ENCODE measurements at places on chromosomes 2 and 18.

GRCh38 chr18:50757358-50757757, 62.5 kb downstream of the MRO start:
- no peak for DNase-seq

DNA sequence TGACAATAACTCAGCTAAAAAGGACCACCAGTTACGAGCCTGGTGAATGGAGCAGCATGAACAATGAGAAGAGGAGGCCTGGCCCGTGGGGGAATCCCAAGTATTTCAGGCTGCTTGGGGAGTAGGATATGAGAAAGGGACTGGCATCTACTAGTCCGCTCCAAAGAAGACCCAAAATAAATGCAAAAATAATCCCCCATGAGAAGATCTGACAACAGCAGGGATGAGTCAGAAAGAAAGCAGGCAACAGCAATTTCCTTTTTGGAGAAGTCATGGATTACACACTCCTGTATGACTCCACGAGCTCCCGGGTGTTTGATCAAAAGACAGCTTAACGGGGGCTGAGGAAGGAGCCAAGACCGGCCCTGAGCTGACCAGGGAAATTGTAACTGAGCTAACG, 111.4 kb downstream of the SOX11 start:
- no peak for DNase-seq

- DNase-seq: no peak
Measured at GRCh38 chr2:118131771-118132170, 43.5 kb downstream of the INSIG2 start.

DNA sequence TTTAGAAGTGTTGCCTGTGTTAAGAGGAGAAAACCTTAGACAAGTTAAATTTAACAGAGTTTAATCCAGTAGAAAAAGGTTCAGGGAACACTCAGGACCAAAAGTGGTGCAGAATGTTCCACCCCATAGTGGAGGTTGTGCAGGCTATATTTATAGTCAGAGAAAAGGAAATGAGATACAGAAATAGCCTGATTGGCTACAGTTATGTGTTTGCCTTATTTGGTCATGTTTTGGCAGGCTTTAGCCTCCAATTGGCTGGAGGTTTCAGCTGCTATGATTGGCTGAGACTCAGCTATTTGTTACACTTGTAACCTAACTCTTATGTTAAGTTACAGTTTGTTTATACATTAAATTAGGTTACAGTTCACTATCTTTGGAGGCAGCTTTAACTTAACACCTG, 4.2 kb downstream of the STAMBP start:
- no peak for DNase-seq

- no peak for DNase-seq
Measured at GRCh38 chr2:223768179-223768578, 69.2 kb downstream of the AP1S3 start.

GRCh38 chr2:187419808-187420207, 28.2 kb downstream of the CALCRL start:
- no peak for DNase-seq

- DNase-seq: no peak
Measured at GRCh38 chr2:159773886-159774285, 24.1 kb downstream of the CD302 start.

DNA sequence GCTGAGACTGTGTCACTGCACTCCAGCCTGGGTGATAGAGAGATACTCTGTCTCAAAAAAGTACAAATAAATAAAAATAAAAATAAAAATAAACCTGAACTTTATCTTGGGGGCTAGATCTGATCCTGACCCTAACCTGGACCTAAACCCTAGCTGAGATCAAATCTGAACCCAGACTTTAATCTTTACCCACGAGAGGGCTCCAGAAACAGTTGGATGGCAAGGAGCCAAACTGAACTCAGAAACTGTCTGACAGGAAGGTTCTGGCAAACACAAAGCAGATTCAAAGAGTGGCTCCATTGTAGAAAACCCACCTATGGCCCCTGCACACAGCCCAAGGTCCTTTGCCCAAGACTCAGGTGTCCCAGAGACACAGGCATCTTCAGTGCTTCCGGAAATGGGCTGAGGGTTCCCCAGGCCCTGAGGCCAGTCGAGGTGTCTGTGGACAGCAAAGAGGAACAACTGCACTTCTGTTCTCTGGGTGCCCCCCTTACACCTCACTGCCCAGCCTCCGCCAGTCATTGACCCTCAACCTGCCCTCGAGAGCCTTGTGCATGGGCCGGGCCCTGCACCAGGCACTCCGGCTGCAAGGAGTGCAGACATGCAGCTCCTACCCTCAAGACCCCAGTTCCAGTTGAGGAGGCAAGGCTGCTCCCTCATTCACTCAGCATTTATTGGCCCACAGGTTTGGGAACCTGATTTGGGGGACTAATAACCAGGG, 95.2 kb downstream of the TFCP2L1 start:
- DNase-seq: peak; percentile 40

- DNase-seq: no peak
Measured at GRCh38 chr2:17544256-17544655, 3.8 kb downstream of the VSNL1 start.

DNA sequence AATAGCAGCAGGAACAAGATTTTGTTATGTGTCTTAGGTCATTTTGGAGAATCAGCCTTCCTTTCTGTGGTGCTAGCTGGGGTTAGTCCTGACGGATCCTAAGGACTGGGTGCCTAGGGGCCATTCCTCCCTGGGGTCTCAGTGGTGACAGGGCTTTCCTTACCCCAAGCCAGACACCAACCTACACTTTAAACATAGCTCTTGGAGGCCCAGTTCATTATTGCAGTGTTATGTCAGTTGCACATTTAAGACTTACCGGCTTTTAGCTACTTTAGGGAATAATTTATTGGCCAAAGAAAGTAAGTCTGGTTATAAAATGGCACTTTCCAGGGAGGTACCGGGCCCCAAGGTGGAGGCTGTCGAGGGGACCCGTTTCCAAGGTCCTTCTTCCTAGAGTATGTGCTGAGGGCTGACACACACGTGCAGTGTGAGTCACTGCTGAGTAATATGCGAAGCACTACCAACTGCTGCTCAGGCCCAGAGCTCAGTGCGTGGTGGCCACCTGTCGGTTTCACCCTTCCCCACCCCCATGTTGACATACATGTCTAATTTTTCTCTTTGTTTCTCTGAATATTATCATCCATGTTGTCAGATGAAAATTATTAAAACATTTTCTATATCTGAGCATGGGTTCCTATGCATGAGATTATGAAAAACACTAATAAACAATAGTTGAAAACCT, 37.0 kb upstream of the GRHL1 start:
- no peak for DNase-seq

Measured in left forelimb (tissue), 1 donor.